Activated naive CD8-positive, alpha-beta T cell treated with anti-CD3 and anti-CD28 coated beads, Interleukin-2, amount 10 ng/mL, durations not matched to agents 7 days and 5 days (primary cell): ENCODE measurements at places on chromosomes 1 and 21. TPM values are rescaled to one million over a fixed set of nuclear protein-coding genes. Genes with fewer than 3 reads are reported as not detected.

- DNase-seq, result no peak
Observed at GRCh38 chr1:206678490-206678889, 6.2 kb upstream of the MAPKAPK2 start.

DNA sequence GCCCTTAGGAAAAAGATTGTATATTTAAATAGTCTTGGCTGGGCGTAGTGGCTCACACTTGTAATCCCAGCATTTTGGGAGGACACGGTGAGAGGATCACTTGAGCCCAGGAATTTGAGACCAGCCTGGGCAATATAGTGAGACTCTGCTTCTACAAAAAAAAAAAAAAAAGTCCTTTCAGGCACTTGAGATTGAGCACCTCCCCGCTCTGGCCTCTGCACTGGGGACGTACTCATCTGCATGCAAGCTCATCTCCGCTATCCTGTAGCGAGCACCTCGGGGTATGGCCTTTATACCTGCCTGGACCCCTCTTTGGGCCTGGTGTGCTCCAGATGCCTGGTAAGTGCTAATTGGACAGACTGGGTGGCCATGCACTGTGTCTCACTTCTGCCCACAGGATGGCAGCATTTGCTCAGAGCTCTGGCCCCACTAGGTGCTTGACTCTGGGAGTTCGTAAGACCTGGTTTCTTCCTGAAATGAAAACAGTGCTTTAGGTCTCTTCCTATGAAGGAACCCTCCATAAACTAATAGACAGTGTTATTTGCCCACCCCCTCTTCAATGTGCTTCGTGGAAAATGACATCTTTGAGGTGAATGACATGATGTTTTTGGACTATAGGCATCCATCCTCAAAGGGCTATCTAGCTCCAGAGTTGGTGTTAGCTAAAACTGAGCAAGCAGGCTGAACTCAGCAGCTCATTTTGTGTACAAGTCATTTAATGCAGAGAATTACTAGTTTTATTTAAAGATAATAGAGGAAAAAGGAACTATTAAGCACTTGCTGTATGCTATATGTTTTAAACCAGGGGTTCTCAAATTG is 61.7 kb upstream of the ADAR start:
- DNase-seq, result peak; percentile 73

GRCh38 chr1:20739225-20739624 is 6.7 kb upstream of the SH2D5 start:
- no peak for DNase-seq

GRCh38 chr1:51843948-51844347 is 34.6 kb downstream of the NRDC start:
- DNase-seq, result no peak

Gene NMNAT1
- 6.5 TPM for total RNA-seq

Gene ASCL5
- total RNA-seq, result not detected

Gene CD48
- total RNA-seq, result 386 TPM

Gene LCE1D
- total RNA-seq, result not detected

Gene ARTN
- 0.39 TPM for total RNA-seq

Gene OLIG2
- total RNA-seq, result not detected

- no peak for DNase-seq
Observed at GRCh38 chr1:199084293-199084692, 445.5 kb downstream of the PTPRC start.

Gene APP
- total RNA-seq, result 19.4 TPM

Gene APOBEC4
- not detected for total RNA-seq

DNA sequence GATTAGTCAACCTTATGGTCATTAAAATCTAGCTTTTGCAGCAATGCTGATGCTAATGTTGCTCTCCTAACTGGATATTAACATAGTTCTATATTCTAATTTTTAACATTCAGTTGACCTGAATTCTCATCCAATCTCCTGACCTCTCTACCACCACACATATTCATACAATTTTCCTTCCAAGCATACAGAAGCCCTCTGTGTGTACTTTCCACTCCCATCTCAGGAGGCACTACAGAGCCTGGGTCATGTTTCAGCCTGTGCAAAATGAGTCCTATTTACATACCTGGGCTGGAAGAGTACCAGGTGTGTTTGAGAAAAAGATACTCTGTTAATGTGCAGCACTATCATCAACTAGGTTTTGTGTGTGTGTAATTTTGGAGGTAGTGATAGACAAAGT is 486.3 kb downstream of the NEGR1 start:
- no peak for DNase-seq

- no peak for DNase-seq
Observed at GRCh38 chr1:154583773-154584172, 16.2 kb downstream of the CHRNB2 start.

GRCh38 chr1:5983361-5984103 is 8.7 kb downstream of the NPHP4 start:
- no peak for DNase-seq

GRCh38 chr1:218521414-218522169 is 176.5 kb downstream of the TGFB2 start:
- DNase-seq, result peak; percentile 28

DNA sequence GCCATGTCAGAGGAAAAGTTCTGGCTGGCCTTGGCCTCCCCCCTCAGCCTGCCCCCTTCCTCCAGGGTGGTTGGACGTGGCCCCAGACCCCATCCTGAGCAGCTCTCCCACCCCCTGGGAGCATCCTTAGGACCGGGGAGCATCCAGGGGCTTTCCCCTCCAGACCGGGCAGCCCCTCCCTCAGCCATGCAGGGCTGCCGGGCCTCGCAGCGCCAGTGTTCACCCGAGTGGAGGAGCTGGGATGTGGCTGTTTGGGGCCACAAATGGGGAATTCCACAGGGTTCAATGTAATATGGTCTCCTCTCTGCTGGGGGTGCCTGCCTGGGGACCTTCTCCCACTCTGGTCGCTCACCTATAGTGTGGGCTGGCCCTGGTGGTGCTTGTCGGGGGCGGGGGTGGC is 4.2 kb upstream of the PFKL start:
- DNase-seq, result no peak

DNA sequence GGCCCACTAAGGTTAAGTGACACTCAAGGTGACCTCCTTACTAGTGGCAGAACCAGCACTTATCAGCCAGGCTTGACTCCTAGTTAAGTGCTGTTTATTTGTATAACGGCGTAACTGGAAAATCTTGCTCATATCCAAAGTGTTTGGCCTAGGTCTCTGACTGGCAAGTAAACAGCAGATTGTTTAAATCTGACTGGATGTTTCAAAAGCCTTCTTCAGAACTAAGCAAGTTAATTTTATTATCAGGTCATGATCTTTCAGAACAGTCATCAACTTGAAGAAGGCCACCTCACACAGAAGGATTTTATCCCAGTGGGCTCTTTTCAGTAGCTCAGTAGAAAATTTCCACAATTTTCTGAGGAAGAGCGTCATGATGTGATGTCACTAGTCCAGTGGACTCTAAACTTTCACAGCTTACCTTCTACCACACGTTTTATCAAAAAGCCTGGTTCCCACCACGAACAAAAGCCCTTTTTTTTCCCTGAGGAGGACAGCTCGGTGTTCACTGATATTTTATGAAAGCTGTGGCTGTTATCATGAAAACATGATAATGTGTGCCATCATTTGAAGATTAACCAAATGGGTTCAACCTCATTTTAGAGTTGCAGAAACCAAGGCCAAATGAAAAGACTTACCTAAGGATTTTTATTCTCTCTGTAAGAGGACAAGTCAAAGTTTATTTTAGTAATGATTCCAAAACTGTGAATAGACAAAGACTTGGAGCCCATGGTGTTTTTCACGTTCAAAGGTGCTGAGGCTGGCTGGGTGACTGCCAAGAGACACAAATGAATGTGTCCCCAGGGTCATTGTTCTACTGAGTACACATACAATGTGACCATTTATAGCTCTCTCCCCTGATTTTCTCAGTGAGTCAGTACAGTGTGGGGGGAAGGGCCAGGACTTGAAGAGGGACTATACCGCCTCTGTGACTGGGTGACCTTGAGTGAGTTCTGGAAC is 9.1 kb downstream of the SGIP1 start:
- no peak for DNase-seq

GRCh38 chr1:55375617-55376258 is 160.6 kb upstream of the USP24 start:
- no peak for DNase-seq

DNA sequence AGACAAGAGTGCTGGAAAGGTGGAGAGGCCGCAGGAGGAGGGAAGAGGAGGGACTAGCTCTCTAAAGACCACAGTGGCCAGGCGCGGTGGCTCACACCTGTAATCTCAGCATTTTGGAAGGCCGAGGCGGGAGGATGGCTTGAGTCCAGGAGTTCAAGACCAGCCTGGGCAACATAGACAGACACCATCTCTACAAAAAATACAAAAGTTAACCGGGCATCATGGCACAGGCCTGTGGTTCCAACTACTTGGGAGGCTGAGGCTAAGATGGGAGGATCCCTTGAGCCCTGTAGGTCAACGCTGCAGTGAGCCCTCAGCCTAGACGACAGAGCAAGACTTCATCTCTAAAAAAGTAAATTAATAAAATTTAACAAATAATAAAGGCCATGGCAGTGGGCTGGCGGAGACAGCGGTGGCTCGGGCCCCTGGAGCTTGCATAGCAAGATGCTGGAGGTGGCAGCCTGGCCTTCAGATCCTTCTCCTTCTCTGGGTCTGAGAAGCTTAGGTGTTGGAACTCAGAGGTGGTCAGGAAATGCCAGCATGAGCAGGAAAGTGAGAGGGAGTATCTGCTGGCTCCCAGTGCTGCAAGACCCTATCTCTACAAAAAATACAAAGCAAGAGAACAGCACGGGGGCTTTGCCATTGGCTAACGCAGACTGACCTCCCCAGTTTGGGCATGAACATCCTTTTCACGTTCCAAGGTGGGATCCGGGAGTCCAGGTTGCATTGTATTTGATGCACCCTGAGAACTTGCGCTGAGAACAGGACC is 10.7 kb downstream of the WNT3A start:
- DNase-seq, result no peak

Gene AMY1A
- total RNA-seq, result not detected

DNA sequence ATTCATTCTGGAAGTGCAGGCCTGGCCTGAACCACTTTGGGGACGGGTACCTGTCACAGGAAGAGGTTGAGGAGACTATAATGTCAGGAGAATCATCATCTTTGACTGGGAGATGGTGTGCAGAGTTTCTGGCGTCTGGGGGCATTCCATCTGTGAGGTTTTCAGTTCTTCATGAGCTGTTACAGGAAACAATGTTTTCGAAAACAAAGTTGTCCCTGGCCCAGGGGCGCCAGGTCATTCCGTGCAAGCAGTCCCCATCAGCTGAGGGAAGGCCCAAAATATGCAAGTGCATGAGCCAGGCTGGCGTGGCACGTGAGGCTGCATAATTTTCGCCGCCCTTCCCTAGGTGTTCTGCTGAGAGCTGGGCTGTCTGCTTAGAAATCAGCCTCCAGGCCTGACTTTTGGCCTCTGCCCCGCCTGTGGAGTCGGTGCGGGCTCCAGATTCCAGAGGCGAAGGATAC is 68.4 kb upstream of the ATP5PO start:
- no peak for DNase-seq

Gene OSCP1
- 1.1 TPM for total RNA-seq

Gene PLA2G2F
- not detected for total RNA-seq

DNA sequence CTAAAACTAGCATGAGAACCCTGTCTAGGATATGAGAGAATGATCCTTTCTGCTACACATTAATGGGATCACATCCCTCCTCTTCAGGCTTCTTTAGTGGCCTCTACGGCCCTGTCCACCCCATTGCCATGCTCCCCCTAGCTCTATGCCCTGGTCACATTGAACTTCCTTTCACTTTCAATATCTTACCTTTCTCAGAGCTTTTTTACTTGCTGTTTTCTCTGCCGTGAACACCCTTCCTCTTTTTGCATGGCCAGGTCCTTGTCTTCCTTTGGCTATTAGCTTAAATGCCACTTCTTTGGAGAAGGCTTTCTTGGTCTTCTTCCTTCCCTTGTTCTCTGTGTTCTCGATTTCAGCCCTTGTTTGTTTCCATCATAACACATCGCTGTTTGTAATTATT is 97.4 kb downstream of the GIPC2 start:
- DNase-seq, result no peak

DNA sequence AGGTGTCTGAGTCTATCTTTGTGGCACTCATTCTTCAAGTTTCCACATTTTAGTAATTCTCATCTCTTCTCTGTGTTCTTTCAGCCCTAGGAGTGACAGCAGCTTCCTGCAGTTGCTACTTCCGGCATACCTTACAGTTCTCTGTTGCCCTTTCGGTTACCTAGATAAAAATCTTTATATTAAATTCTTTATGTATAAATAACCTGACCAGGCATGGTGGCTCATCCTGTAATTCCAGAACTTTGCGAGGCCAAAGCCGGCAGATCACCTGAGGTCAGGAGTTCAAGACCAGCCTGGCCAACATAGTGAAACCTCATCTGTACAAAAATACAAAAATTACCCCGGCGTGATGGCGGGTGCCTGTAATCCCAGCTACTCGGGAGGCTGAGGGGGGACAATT is 62.9 kb downstream of the CDKN2C start:
- no peak for DNase-seq

DNA sequence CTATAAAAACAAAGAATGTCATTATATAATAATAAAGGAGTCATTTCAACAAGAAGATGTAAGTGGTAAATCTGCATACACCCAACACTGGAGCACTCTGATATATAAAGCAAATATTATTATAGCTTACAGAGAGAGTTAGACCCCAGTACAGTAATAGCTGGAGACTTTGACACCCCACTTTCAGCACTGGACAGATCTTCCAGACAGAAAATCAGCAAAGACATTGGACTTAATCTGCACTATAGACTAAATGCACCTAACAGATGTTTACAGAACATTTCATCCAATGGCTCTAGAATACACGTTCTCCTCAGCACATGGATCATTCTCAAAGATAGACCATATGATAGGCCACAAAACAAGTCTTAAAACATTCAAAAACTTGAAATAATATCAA is 20.0 kb upstream of the KCNH1 start:
- no peak for DNase-seq

DNA sequence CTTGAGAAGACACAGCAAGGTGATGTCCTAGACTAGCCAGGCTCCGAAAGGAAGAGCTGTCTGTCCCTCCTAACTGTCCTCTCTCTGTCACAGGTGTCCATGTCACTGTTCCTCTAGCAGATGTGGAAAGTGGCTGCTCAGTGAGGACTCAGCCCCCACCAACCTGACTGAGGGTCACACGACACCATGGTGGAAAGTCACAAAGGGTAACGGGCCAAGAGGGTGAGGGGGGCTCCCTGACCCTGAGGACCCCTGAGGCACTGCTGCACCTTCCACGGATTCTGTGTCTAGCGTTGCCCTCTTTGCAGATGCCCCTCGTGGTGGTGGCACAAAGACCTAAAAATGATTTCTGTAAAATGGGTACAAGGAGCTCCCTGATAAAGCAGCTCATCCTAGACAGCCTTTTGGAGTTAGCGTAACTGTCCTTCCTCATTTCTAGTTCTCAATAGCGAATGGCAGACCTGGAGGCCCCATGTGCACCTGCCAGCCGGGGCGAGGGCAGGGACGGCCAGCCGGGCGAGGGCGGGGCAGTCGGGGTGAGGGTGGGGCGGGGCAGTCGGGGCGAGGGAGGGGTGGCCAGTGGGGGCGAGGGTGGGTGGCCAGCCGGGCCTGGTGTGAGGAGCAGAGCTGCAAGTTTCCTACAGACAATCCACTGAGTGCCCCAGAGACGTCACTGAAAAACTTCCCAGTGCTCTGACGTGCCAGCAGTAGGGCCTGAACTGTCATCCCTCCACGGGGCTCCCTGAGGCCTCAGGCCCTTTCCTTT is 23.4 kb downstream of the POFUT2 start:
- DNase-seq, result no peak
